ENCODE measurements at places on chromosomes 12 and 14.
A peak's percentile ranks its signal among the peaks of the same experiment; 100 is the strongest.

GRCh38 chr14:89304972-89305703 lies 111.9 kb downstream of the FOXN3 start:
- DNase-seq = peak; percentile 14

DNA sequence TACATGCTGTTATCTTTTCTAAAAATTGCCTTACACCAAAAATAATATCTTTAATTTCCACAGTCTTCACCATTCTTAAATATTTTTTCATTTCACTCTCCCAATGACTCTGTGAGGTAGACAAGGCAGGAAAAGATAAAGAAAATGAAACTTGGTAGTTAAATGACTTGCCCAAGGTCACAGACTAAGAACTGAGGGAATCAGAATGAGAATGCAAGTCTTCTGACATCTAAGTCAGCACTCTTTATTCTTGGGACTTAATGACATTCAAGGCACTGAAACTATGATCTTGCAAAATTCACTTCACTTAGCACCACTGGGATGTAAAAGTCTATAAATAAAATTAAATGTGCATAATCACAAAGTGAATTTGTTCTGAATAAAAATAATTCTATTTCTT lies 104.5 kb downstream of the SLC2A13 start:
- DNase-seq = no peak

DNA sequence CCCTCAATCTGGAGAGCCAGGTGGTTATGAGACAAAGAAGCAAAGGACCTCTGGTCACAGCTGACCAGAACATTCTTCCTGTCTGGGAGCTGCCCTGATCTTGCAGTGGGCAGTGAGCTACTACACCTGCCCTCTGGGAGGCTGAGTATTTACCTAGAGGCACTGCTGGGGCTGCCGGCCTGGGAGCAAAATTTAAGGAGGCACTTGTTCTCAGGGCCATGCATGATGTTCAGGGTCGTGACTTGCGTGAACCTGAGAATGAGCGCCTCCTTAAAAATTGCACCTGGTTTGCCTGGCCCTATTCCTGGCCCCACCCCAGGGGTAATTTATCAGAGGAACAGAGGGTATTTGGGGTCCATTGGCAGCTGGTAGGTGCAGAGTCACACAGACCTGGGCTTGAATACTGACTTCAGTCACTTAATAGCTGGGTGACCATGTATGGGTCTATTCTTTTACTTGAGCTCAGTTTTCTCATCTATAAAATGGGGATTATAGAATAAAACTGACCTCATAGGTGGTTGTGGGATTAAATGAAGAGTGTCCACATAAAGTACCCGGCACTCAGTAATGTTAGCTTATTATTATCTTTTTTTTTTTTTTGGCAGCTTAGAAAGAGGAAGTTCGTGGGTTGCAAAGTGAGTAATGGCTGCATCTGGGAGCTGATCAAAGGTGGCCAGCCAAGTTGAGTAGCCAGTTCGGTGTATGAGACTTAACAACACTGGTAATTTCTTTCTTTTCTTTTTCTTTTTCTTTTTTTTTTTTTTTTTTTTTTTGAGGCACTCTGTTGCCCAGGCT lies 107.4 kb upstream of the MED13L start:
- DNase-seq = no peak

DNA sequence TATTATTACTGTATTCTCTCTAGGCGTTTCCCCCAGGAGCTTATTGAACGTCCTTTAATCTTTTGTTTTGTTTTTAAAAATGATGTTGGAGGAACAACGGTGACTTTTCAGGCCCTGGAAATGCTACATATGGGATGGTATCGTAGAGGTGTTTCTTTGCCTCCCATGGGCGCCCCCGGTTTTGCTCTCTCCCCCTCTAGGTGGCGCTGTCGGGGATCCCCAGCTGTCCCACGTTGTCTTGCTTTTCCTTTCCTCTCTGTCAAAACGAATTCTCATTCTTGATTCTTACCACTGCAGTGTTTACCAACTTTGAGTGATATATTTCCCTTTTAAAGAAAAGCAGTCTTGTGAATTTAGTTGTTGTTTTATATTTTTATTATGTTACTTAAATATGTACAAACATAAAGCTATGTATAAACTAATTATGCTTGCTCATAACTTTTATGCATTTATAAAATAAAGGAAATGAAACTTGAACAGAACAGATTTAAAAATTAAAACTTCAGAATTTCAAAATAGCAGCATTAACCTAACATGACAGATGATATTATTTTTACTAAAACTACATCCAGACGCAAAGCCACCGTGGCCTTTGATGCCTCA lies 171.9 kb downstream of the RGS6 start:
- DNase-seq = no peak

- DNase-seq = no peak
These were observed 71.7 kb downstream of the TPH2 start for GRCh38 chr12:72010356-72010755.

- no peak for DNase-seq
These were observed 207.7 kb downstream of the FUT8 start for GRCh38 chr14:65620195-65620594.

DNA sequence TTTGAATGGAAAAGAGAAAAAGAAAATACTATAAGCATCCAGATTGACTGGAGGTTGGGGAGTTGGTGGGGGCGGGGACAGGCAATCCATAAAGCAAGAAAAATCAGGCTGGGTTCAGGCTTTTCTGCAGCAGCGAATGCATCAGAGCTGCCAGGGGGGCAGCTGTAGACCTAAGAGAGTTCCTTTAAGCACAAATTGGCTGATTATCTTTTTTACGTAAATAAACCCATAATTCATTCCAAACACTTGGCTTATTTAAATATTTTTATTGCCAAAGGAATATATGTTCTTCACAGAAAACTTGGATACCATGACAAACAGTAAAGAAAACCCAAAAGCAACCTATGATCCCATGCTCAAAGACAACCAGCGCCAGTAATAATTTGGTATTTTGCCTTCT lies 10.2 kb downstream of the BDKRB2 start:
- no peak for DNase-seq

DNA sequence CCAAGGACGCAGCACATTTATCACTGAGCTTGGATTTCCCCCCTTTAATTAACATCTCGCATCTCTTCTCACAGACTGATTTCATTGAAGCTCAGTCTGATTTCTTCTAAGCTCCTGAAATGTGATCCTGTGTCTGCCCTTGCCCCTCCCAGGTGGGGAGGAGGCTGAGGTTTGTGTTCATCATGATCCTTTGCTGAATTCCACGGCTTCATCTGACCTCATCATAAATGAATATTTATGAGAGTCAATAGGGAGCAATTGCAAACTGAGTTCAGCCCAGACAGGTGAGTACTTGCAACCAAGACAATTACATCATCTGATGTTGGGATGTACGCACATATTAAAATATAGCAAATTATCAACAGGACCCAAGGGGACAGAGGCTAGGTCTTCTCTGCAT lies 72.4 kb downstream of the MAP1LC3B2 start:
- DNase-seq = no peak

- no peak for DNase-seq
These were observed 40.4 kb upstream of the GTF2A1 start for GRCh38 chr14:81261176-81261575.

DNA sequence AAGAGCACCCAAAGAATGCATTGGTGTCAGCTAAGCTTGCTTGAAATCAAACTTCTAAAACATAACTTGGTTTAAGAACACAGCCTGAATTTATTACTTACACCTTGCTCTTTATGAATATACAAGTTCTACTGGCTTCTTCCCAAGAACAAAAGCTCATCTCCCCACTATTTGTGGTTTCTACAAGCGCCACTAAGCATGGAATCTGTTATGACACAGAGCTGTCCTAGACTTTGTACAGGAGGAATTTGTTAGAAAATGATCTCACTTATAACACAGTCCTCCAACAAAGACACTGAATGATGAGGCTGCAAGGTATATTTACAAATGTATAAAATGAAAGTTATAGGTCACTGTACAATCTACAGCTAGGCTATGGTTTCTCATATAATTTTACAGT lies 452.1 kb downstream of the BCAT1 start:
- DNase-seq = no peak

GRCh38 chr14:102622262-102622885 lies 29.9 kb downstream of the RCOR1 start:
- DNase-seq = no peak

DNA sequence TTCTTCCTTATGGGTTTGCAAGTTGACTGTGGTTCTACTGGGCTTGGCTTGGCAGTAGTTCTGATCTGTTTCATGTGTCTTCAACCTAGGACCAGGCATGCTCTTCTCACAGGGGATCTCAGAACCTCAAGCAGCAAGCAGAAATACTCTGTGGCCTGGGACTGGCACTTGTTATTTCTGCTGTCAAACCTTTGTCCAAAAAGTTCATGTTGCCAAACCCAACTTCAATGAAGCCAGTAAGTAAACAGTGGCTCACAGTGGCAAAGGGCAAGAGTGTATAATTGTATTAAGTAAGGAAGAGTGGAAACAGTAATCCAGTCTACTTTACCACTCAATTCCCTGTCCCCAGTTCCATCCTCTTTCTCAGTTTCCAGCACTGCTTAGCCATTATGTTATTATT lies 15.7 kb upstream of the HMGA2 start:
- DNase-seq = no peak

- no peak for DNase-seq
These were observed 393.1 kb upstream of the RGS6 start for GRCh38 chr14:71538938-71539649.

GRCh38 chr12:109277899-109278762 lies 31.0 kb downstream of the FOXN4 start:
- no peak for DNase-seq

DNA sequence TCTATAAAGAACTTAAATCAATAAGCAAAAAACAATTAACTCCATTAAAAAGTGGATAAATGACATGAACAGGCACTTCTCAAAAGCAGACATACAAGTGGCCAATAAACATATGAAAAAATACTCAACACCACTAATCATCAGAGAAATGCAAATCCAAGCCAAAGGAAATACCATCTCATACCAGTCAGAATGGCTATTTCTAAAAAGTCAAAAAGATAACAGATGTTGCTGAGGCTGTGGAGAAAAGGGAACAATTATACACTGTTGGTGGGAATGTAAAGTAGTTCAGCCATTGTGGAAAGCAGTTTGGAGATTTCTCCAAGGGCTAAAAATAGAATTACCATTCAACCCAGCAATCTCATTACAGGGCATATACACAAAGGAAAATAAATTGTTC lies 234.5 kb upstream of the PLXNC1 start:
- peak; percentile 48 for DNase-seq

DNA sequence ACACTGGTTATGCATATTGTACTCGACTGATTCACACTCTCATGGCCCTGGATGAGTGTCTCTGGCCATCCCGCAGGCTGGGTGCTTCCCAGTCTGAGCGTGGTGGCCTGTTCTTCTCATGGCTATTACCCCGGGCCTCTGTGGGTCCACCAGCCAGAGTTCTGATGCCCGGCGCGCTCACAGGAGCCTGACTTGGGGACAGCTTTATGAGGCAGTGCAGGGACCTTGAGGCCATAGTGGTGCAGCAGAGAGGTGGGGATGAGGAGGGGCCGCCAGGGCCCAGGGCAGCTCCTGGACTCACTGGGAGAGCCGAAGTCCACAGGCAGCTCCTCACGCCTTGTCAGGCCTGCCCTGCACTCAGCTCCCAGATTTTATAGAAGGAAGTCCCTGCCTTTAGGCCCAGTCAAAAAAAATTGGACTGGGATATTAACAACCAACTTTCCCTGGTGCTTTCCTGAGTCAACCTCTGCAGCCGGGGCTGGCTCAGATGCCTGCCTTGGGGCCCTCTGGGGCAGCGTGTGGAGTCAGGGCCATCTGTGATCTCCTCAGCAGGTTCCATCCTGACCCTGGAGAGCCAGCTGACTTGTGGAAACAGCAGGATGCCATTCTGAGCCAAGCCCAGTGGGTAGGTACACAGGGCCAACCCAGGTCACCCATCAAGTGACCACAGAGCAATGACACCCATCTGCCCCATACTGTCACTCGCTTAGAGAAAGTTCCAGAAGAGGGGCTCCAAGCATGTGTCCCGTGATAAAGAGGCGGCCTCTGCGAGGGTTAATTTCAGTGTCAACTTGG lies 89.4 kb upstream of the DIO3 start:
- no peak for DNase-seq

- no peak for DNase-seq
These were observed 280.2 kb upstream of the FBXO33 start for GRCh38 chr14:39712293-39712999.

- DNase-seq = no peak
These were observed 183.7 kb downstream of the BMP4 start for GRCh38 chr14:53772936-53773335.

GRCh38 chr12:99979471-99979870 lies 5.3 kb downstream of the ANKS1B start:
- DNase-seq = no peak

DNA sequence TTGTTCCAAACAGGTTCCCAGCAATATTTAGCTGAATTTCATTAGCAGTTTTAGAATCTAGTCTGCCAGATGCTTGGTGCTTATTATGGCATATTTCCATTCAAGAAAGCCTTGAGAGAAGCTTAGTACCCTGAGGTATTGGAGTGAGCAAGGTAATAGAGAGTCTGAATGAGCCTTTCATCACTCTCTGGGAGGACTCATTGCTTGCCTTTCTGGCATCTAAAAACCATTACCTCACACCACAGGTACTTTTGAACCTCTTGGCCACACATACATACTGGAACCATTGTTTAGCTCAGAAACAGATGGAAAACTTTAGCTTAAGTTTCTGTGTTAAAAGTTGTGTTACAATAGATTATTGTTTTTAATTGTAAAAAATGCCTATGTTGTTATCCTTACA lies 27.4 kb upstream of the KCNH3 start:
- no peak for DNase-seq

- no peak for DNase-seq
These were observed 16.3 kb upstream of the FLVCR2 start for GRCh38 chr14:75562089-75562488.

DNA sequence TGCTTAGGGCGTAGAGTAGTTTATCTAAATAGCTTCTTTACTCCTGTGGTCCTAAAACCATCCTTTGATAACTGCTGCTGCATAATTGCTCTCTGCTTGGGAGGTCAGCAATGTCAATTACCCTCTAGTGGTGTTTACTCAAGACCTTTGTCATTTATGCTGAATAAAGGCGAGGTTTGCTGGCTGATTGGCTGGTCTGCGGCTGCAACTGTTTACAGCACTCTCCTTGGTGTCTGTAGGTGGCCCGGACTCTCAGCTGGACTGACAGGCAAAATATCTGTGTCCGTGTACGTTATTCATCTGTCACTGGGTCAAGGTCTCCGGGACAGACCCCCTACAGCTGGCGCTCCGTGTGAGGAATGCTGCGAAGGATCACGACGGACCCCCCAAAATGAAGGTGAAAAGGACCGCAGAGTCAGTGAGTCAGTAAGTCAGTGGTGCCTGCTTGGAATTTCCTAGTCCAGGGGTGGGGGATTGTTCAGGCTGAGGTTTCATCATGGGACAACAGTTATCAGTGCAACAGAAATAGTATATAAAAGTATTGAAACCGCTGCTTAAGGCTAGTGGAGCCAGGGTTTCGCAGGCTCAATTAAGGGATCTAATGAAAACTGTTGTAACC lies 253.3 kb upstream of the DIO2 start:
- no peak for DNase-seq

DNA sequence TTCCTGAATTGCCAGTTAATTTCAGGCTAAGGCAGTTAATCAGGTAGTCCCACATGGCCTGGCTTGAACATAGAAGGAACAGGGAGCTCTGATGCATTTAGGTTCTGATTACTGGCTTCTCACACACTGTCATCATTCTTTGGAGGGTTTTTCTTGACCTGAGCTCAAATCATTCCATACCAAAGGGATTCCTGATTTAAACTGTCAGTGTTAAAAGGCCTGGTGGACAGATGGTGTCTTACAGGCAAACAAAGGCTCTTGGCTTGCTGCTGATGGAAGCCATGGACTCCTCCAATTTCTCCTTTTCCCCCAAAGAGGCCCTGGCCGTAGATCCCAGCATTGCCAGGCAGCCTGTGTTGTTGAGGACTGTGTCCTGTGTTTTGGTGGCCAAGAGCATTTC lies 30.2 kb downstream of the CACNA1C start:
- DNase-seq = no peak

GRCh38 chr12:75960086-75960910 lies 71.3 kb downstream of the PHLDA1 start:
- no peak for DNase-seq
